ENCODE measurements at places on chromosomes 2 and 18. TPM values are rescaled to one million over a fixed set of nuclear protein-coding genes. Genes with fewer than 3 reads are reported as not detected.

Gene ELOA2
- total RNA-seq = not detected

Gene EHD3
- total RNA-seq = 26.4 TPM

Gene TUBB8B
- not detected for total RNA-seq

Gene CRYBA2
- total RNA-seq = not detected

Gene MC4R
- not detected for total RNA-seq

Gene SPP2
- not detected for total RNA-seq

Gene SLC5A7
- total RNA-seq = 0.53 TPM

Gene MREG
- 4.7 TPM for total RNA-seq

Gene CYP1B1
- total RNA-seq = 141 TPM

Gene HOXD1
- 5.5 TPM for total RNA-seq

Gene CIB4
- total RNA-seq = 0.29 TPM

Gene LRRFIP1
- 72.9 TPM for total RNA-seq

Gene CFC1B
- total RNA-seq = not detected

Gene FAM124B
- total RNA-seq = 6.4 TPM

Gene TCF7L1
- 14.1 TPM for total RNA-seq

Gene ZNF513
- total RNA-seq = 14.4 TPM

Gene IL36A
- not detected for total RNA-seq

Gene TMBIM1
- total RNA-seq = 97.8 TPM

Gene SLC14A1
- total RNA-seq = 14.9 TPM

Gene KCNK3
- 6.7 TPM for total RNA-seq

Gene STPG4
- total RNA-seq = not detected

Gene ZNF512
- 44.4 TPM for total RNA-seq

Gene CYP27C1
- 7.6 TPM for total RNA-seq

Gene ZNF516
- total RNA-seq = 56.8 TPM

Gene CNNM4
- total RNA-seq = 12.1 TPM

Gene IHH
- total RNA-seq = 1.5 TPM

Gene IMPA2
- total RNA-seq = 116 TPM

Gene MSGN1
- not detected for total RNA-seq

Gene CNDP1
- total RNA-seq = 0.23 TPM

Gene RESP18
- total RNA-seq = not detected

Gene NCOA1
- total RNA-seq = 70.6 TPM

Gene DPP10
- total RNA-seq = 4.7 TPM

Gene TSN
- total RNA-seq = 52.8 TPM

Gene KYNU
- total RNA-seq = 5.1 TPM

Gene GPAT2
- 2.0 TPM for total RNA-seq

Gene ERFE
- 5.1 TPM for total RNA-seq

Gene NEB
- 313 TPM for total RNA-seq

Gene CFAP65
- 0.23 TPM for total RNA-seq

Gene GNLY
- not detected for total RNA-seq

Gene VWC2L
- total RNA-seq = 0.35 TPM

Gene SGPP2
- 14.8 TPM for total RNA-seq

Gene CFAP210
- total RNA-seq = 0.23 TPM

Gene CRYGD
- total RNA-seq = not detected
